Stimulated activated CD8-positive, alpha-beta memory T cell treated with anti-CD3 and anti-CD28 coated beads, Interleukin-2, amount 100 ng/mL, for 1 hour (primary cell): ENCODE measurements at places on chromosomes 6 and 20.

DNA sequence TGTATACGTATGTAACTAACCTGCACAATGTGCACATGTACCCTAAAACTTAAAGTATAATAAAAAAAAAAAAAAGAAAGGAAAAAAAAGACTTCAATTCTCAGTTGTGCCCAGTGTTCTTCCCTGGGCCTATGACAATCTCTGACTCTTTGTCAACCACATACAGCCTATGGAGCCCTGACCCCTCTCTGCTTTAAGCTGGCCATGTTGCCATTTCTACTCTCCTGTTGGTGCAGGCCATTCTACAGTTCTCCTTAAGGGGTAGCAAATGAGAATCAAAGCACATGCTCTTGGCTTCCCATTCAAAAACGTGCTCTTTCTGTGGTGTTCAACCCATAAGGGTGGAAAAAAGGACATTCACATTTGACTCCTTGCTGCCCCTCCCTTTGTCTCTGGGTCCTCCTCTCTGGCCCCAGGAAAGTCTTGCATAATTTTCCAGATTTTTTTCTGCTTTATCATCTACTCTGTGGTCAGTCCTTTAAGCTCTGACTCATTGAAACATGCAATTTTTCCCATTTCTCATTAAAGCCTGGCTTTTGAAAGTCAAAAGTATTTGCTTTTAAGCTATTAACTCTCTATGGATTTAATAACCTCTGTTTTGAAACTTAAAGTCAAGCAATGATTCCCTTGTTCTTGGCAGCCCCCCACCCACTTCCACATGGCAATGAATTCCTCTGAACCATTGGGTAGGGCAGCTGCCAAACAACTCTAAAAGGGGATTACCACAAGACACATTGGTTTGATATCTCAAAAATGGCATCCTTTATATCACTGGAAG lies 208.6 kb upstream of the MCHR2 start:
- no peak for DNase-seq

DNA sequence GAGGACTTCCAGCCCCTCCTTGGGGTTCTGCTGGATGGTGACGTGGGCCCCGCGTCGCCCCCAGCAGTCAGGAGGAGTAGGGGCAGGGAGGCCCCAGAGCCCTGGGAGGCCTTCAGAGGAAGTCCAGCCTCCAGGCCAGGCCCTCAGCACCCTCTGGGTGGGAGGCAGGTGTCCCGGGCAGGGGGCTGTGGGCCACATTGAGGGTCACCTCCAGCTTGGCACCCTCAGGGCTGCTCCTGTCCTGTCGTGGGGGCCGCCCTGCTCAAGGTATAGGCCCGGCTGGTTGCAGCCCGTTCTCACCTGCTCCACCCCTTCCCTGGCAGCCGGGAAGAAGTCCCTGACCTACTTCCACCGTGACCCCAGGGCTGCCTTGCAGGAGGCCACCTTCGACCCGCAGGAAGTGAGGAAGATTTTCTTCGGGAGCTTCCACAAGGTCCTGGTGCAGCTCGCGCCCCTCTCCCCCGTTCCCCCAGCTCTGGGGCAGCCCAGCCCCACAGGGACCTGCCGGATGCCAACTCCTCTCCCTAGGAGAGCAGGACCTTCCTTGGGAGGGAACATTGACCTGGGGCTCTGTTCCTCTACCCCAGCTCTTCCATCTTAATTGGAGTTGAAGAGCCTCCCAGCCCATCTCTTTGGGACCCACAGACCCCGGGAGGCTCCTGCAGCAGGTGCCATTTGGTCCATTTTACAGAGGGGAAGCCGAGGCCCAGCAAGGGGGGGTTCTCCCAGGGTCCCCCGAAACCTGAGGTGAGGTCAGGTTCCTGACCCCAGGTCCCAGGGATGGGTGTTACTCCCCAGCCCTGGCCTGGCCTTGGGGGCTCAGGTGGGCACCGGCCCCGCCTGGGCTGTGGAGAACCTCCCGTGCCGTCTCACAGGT lies 26.4 kb downstream of the COL20A1 start:
- no peak for DNase-seq

- no peak for DNase-seq
Observed at GRCh38 chr20:44542890-44543289, 21.0 kb upstream of the SERINC3 start.

- no peak for DNase-seq
Observed at GRCh38 chr6:30703011-30703410, 12.2 kb upstream of the NRM start.

- DNase-seq: no peak
Observed at GRCh38 chr20:34629904-34630303, 47.0 kb downstream of the PIGU start.

DNA sequence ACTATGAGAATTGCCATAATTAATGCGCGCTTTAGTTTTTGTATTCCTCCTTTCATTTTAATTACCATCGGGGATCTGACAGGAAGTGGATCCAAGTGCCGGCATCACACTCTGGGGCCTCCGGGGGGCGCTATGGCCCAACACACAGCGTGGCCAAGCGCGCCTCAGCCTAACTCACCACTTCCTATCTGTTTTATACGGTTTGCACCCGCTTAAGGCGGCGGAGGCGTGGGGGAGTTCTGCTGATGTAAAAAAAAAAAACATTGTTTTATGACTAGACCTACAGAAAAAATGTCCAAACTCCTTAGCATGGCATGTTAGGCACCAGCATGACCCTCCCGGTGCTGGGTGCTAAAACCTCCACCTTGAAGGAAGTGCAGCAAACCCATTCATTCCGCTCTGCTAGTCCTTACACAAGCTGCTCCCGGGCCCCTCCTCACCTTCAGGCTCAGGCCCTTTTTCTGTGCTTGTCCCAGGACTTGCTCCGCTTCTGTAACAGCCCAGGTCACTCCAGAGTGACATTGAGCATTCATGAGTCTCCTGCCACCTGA lies 4.5 kb upstream of the EBF4 start:
- peak; percentile 54 for DNase-seq

DNA sequence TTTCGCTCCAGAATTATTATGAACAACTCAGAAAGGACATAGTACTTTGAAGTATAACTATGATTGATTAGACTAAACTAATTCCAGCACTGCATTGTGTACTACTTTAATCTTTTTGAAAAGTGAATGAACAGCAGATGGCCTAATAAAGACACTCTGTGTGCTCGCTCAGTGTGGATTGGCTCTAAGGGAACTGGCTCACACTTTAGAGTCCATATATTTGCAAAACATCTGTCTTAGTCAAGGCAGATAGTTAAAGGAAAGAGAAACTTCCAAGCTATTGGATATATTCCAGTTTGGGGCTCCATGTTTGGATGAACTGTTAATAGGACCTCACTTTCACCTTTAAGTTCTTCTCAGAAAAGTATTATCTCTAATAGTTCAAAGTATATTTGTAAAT lies 218.9 kb downstream of the EYA4 start:
- DNase-seq: no peak

DNA sequence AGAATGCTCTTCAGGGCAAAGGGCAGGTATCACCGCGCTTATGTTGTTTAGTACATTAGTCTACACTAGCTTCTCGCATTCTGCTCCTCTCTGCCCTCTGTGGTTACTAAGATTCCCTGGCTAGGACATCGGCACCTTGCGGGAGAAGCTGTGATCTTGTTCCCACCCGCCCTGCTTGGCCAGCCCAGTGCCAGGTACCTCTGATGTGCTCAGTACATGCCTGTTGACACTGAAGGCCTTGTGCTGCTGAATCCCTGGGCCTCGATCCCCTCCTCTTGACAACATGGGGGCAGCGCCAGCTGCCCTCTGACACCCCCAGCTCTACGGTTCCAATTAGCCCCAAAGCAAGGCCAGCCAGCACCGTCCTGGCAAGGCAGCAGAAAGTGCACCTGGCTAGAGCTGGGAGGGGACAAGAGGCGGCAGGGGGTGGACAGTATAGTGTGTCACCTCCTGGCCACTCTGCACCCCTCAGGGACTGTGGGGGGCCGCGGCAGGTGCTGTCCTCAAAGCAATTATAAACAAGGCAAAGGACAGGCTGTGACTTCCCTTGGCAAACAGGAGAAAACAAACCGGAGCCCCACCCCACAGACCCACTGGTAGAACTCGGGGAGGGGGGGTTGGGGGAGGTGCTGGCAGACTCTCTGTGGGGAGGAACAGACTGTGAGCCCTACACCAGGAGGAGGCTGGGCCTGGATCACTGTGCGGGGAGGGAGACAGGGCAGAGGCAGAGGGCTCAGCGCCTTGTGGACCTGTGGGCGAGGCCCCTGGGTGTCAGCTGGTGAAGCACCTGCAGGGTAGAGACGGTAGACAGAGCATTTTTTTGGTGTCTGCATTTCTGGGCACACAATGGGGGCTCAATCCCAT lies 7.1 kb downstream of the TFEB start:
- DNase-seq: no peak

GRCh38 chr6:106609699-106610098 lies 19.6 kb downstream of the RTN4IP1 start:
- no peak for DNase-seq

- no peak for DNase-seq
Observed at GRCh38 chr6:134106702-134107101, 54.3 kb upstream of the SLC2A12 start.

GRCh38 chr6:2909718-2910117 lies 6.6 kb upstream of the SERPINB9 start:
- no peak for DNase-seq

GRCh38 chr6:89413006-89413400 lies 930 bp upstream of the RRAGD start:
- DNase-seq: no peak

DNA sequence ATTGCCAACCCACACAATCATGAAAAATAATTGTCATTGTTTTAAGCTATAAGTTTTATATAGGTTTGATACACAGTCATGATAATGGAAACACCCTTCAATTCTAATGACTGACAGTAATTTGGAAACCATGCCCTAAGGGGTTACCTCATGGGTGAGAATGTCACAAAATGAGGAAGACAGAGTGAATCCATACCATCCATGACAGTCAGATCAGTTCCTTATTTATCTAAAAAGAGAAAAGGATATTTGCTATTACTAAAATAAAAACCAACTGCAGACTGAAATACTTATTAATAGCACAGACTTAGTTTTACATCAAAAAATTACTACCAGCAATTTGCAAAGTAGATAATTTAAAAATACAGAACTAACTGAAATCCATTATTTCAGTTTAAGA lies 437.8 kb downstream of the UTRN start:
- DNase-seq: no peak

DNA sequence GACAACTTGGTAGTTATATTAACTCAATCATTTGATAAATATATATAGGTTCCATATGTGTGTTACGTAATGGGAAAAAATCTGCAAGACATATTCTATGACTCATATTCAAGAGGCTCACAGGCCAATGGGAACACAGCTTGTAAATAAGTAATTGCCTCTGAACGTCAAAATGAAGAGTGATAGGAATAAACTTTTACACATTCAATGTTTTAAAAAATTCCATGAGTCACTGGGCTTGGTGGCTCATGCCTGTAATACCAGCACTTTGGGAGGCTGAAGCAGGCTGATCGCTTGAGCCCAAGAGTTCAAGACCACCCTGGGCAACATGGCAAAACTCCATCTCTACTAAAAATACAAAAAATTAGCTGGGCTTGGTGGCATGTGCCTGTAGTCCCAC lies 209.4 kb upstream of the MCHR2 start:
- DNase-seq: no peak

GRCh38 chr6:26251354-26252076 lies 113.5 kb upstream of the BTN3A2 start:
- DNase-seq: no peak

GRCh38 chr6:97316978-97317377 lies 34.0 kb upstream of the MMS22L start:
- DNase-seq: no peak

DNA sequence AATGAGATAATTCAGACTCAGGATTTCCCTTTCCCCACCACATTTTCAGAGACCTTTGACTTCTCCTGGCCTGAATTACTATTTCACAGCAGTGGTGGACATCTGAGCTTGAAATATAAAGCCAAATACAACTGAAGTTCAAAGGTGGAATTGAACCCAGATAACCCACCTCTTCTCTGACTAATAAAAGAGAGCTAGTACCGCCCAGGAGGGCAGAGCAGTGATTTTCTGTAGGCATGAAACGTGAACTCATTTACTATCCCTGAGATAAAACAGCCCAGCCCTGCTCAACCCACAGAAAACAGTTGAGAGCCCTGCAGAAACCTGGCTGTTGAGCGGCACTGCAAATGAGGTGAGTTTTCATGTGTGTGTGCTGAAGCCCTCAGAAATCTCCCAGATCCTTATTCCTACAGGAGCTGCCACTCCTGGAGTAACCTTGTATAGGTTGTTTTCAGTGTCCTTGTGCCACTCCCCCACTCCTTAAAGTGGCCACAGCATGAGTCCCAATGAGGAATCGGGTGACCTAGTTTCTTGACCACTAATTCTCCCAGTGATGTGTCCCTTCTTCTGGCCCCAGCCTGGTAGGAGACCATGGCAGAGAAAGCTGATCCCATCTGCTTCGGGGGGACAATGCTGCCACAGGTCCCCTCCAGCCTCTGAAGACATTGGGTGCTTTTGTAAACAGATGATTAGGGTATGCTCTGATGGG lies 99.2 kb downstream of the NOL4L start:
- DNase-seq: no peak

GRCh38 chr20:63162206-63162795 lies 53.6 kb downstream of the YTHDF1 start:
- DNase-seq: no peak

DNA sequence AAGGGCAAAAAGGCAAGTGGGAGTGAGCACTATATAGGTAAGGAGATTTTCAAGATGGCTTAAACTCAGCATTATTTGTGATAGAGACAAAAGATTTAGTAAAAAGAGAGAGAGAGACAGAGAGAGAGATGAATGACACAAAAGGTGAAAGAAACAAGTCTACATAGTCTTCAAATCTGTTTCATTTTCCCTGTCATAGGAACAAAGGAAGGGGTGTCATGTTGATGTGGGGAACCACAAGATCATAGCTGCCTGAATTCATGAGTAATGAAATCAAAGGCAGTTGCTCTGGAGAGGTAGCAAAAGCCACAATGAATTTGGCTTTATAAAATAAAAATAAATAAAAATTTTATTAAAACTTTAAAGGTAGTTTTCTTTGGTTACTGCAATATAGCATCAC lies 67.2 kb upstream of the PHIP start:
- DNase-seq: no peak

GRCh38 chr6:150875841-150876240 lies 10.3 kb downstream of the MTHFD1L start:
- no peak for DNase-seq

DNA sequence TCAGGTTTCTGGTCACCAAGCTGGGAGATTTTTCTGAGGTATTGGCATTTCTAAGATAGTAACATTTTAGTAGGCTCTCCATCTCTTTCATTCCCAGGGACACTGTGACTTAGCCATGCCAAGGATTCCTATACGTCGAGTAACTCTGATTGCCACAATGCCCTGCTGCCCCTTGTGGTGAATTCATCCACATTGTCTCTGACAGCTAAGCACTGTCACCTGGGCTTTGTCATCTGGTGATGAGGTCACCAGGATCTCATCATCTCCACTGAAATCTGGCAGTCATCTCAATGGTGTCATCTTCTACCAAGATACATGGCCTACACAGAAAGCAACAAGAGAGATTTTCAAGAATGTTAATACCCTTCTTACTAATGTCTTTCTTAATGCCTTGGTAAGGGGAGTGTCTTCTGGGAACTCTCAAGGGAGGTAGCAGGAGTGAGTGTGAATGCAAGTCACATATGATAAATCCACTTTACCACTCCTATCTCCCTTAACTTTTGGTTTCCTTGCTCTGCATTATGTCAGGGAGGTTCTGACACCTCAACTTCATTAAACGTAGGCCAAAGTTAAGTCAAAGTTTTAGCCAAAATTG lies 246.7 kb downstream of the CD109 start:
- no peak for DNase-seq

- no peak for DNase-seq
Observed at GRCh38 chr20:20412750-20413149, 44.8 kb downstream of the INSM1 start.
